ENCODE measurements at places on chromosomes 3 and 15. TPM values are rescaled to one million over a fixed set of nuclear protein-coding genes. Genes with fewer than 3 reads are reported as not detected.

- DNase-seq: no peak
These were observed 235.4 kb downstream of the XXYLT1 start for GRCh38 chr3:195035345-195036202.

DNA sequence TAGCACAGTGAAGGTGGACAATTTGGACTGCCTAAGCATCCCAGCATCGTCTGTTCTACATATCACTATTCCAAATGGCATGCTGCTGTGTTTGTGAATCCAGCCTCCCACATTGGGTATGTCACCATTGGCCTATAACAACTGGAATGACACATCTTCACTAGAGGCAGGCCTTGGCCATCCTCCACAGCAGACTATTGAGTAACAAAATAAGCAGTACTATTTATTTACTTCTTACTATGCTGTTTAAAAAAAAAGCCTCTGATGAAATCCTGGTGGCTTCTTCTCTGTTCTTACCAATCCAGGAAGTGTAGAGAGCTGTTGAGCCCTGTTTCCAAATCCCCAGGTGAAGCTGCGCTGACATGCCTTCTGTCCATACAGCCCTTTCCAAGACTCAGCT, 30.6 kb upstream of the CERS3 start:
- no peak for DNase-seq

GRCh38 chr15:90345857-90346256, 6.2 kb upstream of the ZNF774 start:
- no peak for DNase-seq

GRCh38 chr3:37229740-37230139, 55.4 kb upstream of the LRRFIP2 start:
- no peak for DNase-seq

STRA6 gene
- 17.7 TPM for total RNA-seq

DNA sequence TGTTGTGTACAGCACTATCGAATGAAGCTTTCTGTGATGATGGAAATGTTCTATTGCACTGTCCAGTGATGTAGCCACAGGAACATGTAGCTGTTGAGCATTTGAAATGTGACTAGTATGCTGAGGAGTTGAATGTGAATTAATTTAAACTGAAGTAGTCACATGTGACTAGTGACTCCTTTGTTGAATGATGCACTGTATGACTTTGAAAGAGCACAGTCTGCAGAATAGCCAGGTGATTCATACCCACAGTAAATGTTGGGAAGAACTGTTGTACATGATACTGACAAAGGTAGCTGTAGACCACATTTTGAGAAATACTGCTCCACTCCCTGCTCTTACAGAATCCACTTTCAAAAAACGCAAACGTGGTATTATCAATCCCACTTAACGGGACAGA, 34.0 kb upstream of the ACTL6A start:
- DNase-seq: no peak

DNA sequence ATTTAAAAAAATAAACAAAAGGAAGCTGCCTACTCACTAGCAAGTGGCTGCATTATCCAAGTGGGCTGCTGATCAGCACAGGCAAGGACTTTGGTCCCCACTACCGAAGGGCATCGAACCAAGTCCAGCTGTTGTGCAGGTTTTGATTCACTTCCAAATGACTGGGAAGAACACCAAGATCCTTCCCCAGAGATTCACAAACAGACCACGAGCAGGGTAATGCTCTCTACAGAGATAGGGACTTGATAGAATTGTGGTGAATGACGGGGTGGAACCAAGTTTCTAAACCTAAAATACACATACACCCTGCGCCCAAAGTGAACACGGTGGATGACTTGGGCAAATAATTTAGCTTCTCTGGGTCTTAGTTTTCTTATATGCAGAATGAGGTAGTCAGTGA, 203.7 kb upstream of the ICE2 start:
- no peak for DNase-seq

- DNase-seq: no peak
These were observed 75.2 kb downstream of the FMN1 start for GRCh38 chr15:33119273-33119672.

DNA sequence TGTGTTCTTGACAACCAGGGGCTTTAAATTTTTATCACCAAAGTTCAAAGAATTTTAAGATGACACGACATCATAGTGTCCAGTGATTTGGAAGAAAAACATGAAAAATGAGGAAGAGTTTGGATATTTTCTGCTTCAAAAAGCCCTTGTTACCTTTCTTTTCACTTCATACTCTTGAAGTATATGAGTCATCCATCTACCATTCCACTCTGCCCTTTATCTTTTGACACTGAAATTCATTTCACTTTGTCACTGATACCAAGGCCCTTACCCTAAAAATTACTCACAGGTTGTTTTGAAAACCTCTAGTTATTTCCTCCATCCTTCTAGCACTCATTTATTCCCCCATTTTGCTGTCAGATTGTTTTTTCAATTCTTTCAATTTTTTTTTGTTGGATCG, 42.7 kb downstream of the OR5H15 start:
- DNase-seq: no peak

GRCh38 chr3:115085197-115085865, 61.8 kb downstream of the ZBTB20 start:
- no peak for DNase-seq

DNA sequence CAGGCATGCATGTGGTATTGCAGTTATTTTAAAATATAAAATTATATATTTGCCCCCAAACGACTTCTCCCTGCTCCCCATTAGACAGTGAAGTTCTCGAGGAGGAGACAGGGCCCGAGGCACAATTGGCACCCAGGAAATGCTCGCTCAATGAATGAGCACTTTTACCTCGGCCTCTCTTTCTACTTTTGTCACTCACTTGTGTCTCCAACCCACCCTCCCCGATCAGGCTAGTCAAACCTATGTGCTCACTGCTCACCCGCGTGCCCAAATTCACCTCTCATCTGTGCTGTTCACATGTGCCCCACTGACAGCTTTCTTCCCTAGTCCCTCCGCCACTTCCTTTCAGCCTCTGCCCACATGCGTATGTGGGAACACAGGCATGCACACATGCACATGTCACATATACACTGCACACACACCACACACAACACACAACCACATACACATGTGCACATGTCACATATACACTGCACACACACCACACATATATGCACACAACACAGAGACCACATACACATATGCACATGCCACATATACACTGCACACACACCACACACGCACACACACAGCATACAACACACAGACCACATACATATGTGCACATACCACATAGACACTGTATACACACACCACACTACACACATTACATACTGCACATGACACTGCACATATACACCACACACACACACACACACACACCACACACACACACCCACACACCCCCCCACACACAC, 46.3 kb upstream of the DLG1 start:
- no peak for DNase-seq

DNA sequence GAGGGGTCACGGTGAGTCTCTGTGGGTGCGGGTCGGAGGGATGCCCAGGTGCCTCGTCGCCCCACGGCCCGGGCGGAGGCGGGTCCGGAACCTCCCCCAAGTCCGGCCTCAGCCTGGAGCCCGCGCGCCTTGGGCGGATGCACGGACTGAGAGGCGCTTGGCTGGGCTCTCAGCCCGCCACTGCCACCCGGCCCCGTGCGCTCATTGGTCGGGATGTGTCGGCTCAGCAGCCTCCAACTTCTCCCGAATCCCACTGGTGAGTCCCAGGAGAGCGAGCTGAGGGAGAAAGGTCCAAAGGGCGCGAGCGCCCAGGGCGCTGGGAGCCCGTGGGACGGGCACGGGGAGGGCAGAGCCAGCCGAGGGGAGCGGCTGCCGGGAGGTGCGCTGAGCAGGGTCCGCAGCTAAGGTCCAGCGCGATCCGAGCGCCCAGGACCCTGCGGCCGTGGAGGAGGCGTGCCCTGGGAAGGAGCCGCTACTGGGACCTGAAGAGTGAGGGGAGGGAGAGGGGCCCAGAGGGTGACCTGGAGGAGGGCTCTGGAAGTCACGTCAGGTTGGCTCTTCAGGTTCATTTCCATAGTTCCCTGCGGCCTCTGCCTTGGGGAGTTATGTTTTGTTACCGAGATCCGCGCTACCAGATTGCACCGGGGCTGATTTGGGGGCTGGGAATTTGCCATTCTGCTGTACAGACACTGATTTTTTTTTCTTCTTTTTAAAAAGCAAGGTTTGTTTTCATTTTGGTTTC, at the start of gene MME:
MME (plus strand) TSS at position 574 of the 742 bp plus-strand sequence. CDS start 3,849 bp downstream, outside the sequence.
- DNase-seq: peak; percentile 58

COL6A5 gene
- not detected for total RNA-seq

DNA sequence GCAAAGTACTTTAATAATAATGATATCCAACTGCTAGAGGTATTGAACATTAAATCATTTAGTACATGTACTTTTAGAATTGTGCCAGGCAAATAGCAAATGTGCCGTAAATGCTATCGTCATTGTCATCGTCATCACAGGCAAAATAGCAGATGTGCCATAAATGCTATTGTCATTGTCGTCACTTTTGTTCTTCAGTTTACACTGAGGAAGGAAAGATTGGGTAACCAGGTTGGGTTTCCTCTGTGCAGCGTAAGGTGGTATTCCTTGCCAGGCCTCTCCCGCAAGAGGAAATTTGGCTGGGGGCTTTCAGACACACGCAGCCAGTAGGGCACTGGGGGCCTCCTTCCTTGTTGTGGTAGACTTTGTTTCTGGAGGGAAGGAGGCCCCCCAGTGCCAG, 26.4 kb downstream of the ABHD17C start:
- no peak for DNase-seq

DNA sequence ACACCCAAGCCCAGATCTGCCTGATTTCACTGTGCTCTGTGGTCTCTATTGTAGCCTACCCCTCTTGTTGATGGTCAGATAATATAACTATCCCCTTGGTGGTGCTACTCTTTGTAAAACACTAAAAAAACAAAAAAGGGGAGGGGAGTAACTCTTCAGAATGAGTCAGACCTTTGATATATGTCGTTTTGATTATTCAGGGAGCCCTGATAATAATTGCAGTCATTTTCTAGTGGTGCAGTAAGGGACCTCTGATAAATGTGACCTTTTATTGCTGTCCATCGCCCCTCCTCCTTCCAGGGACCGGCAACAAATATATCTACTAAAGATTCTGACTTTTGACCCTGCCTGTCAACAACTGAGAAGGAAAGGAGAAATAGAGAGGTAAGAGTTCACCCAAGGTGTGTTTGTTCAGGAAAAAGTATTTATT, 45.1 kb upstream of the MAGI1 start:
- DNase-seq: no peak

ELL3 gene
- total RNA-seq: 8.1 TPM

DNA sequence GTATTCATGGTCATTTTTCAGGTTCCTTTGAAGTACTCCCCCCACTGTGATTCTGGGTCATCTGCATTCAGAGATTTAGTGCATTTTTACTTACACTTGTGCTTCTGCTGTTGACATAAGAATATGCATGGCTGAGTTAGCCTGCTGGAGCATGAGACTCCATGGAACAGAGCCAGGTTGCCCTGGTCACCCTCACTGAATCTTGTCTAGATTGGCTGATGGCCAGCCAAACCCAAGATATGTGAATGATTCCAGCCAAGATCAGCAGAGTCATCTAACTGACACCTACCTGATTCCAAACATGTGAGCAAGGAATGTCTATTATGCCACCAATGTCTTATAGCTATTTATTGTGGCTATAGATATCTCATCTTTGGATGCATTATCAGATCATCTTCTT, 25.1 kb downstream of the DTWD1 start:
- DNase-seq: peak; percentile 94

DNA sequence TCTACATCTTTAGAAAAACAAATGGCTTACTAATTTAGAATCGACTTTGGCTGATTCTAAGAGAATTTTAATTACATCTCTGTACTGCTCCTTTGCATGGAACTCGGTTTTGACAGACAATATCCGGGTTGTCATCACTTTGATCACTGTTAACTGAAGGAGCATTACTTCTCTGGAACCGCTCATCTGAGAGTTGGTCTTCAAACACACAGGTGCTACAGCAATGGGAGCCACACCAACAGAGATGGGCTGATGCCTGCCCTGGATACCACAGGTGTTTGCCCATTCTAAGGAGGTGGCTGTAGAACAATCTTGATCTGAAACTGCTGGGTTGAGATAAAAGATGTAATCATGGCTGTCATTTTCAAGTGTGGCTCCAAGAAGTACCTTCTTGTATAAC, 21.6 kb downstream of the LINS1 start:
- no peak for DNase-seq

GTF2A2 gene
- 63.5 TPM for total RNA-seq

ZNF619 gene
- total RNA-seq: 1.3 TPM

DNA sequence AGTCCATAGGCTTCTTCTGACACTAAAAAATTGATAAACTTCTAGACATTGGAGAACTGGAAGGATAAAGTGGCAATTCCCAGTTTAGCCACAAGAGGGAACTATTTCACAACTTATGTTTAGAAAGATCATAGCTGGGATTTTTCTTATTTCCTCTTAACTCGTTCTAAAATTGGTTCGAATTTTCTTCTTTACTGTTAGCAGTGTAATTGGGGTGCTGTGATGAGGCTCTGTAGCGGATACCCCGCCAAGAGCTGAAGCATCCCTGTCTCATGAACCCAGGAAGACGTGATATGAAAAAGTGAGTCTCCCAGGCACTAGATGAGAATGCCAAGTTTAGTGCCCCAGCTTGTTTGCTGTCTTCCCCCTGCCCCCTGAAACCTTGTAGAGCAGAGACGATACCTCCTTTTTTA, 85.1 kb downstream of the PDCD6IP start:
- DNase-seq: peak; percentile 19

Data from Caki2 (cell line).